Effector memory CD4-positive, alpha-beta T cell (primary cell): ENCODE measurements at places on chromosomes 1 and 21.

DNA sequence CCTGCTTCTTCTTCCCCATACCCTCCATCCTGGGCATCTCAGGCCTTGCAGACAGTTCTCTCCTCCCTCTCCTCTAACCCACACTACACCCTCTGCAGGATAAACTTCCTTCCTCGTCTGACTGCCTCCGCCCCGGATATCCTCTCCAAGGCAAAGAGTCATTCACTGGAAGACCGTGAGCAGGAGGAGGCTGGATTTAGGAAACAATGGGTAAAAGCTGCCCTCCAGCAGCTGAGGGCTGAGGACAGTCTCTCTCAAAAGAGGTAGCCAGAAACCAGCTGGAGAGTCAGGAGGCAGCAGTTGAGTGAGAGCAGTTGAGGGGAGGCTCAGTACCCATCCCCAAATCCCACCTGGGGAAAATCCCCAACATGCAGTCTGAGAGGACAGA, 1.4 kb downstream of the CSRP1 start:
- DNase-seq = no peak

GRCh38 chr1:18190598-18190997, 83.0 kb downstream of the IGSF21 start:
- no peak for DNase-seq

- DNase-seq = no peak
Observed at GRCh38 chr1:154603317-154603716, 4.7 kb downstream of the ADAR start.

DNA sequence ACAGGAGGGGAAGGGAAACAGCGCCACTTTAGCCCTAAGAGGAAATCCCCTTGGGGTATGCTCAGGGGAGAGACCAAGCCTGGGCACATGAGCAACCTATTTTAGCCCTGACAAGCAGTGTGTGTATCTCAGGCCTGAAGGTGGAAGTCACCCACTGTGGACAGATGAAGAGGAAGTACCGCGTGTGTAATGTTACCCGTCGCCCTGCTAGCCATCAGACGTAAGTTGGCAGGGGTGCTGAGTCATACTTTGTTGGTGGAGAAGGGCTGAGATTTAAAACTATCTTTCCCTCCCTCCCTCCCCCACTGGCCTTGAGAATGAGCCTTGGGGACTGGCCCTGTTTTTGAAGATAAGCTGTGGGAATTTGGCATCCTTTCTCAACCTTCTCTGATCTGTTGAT, 11.2 kb downstream of the AGO1 start:
- DNase-seq = no peak
